ENCODE measurements at places on chromosomes 5 and 9. TPM values are rescaled to one million over a fixed set of nuclear protein-coding genes. Genes with fewer than 3 reads are reported as not detected.

- peak; percentile 49 for DNase-seq
These were observed 38.7 kb upstream of the UBTD2 start for GRCh38 chr5:172322028-172322965.

SLC45A2 gene
- not detected for total RNA-seq

DNA sequence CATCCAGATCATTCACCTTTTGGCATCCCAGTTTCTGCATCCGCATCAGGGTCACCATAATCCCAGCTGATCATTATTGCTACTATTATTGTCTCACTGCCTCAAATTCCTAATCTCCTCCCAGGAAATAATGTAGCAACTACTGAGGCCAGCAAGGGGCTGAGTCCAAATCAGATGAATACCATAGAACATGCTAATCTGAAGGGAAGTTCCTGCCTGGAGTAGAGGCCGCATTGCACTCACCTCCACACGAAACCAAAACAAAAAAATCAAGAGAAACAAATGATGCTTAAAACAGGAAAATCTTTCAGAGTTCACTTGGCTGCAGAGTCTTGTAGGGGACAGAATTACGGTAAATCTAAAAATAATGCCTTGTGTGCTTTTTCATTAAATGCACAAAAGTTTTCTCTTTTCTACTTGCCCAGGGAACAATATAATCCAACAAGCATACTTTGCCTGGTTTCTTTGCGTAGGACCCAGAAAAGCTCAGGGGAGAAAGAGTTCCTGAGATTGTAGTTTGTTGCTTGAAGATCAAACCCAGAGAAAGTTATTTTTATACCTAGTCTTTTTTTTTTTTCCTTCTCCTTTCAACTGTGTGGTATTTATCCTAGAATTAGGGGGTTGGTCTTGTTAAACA lies 87.7 kb upstream of the KLF4 start:
- DNase-seq = no peak

DAB2IP gene
- 15.9 TPM for total RNA-seq

GRCh38 chr5:32630867-32631491 lies 45.6 kb downstream of the SUB1 start:
- no peak for DNase-seq

GRCh38 chr5:39691993-39692392 lies 267.2 kb upstream of the DAB2 start:
- DNase-seq = no peak

Data from Daoy (cell line).